ENCODE measurements at places on chromosomes 16 and 17. TPM values are rescaled to one million over a fixed set of nuclear protein-coding genes. Genes with fewer than 3 reads are reported as not detected.

DNA sequence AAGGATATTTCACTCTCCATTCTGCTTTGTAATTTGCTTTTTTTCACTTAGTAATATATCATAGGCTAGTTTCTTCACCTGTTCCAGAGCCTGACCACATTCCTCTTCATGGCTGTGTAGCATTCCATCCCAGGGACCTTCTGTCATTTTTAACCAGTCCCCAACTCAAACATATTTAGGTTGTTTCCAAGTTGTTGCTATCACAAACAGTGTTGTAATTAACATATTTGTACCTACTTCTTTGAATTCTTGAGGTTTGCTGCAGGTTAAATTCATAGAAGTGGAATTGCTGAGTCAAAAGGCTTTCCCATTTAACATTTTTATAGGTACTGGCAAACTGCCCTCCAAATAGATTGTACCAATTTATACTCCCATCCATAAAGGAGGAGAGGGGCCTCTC, 65.1 kb upstream of the MED9 start:
- no peaks in the 10 kb centered on the region for H3K36me3 ChIP-seq
- H3K27me3 ChIP-seq = peaks cover 3% of the 10 kb centered on the region
- DNase-seq = no peak
- no peak overlapping the region for H3K27ac ChIP-seq

Gene UBALD2
- 57.1 TPM for total RNA-seq

Gene CFAP97D1
- not detected for total RNA-seq

DNA sequence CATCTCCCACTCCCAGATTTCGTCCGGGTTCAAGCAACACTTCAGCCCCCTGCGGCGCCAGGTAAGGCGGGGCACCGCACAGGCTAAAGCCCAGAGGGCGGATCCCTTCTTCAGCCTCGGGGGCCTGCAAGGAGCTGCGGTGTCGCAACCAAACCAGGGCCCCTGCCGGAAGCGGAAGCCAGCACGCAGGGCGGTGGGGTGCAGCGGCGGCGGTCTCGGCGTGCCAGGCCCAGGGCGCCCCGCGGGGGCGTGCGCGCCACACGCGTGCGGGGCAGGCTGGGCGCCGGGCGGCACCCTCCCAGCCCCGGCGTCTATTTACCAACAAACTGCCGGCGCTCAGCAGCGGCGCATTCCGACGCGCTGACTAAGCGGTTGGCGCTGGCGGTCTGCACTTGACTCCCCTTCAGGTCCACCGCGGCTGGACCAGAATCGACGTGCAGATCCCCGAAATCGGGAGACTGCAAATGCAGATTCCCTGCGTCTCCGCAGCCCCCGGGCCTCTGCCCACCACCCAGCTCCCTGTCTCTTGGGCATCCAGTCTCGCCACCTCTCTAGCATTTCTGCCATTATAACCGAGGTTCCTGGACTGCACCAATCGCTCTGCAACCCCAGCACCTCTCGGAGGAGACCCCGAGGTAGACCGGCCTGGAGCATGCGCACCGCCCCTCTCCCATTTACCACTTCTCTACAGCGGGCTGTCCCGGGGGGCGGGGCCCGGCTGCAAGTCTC, 421 bp upstream of the DLX4 start:
- DNase-seq = peak; percentile 74
- no peaks in the 10 kb centered on the region for H3K36me3 ChIP-seq
- no peaks in the 10 kb centered on the region for H3K4me1 ChIP-seq
- H3K27me3 ChIP-seq = peaks cover 91% of the 10 kb centered on the region
- no peak overlapping the region for H3K27ac ChIP-seq

DNA sequence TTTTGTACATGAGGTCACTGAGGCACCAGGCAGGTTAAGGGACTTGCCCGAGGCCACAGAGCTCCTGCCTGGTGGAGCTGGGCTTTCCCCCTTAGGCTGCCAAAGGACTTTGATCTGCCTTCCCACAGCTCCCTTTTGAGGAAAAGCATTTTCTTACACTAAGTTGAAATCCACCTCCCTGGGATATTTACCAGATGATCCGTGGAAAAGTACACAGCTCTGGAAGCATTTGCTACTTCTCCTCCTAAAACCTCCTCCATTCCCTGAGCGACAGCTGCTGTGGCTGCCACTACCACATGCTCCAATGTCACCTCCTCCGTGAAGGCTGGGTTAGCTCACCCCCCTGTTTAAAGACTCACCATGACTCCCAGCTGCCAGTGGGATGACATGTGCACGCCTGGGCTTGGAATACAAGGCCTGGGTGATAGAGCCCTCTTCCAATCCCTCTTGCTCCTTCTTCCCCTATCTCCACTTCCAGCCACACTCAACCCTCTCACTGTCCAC, 1.2 kb upstream of the MPRIP start:
- peaks cover 17% of the 10 kb centered on the region for H3K4me1 ChIP-seq
- H3K27ac ChIP-seq = peak overlapping the region; percentile 72
- no peaks in the 10 kb centered on the region for H3K36me3 ChIP-seq

Gene RRAD
- total RNA-seq = 36.0 TPM

GRCh38 chr17:2383628-2384167, 17.2 kb downstream of the MNT start:
- no peak for DNase-seq
- H3K27me3 ChIP-seq = no peaks in the 10 kb centered on the region
- no peaks in the 10 kb centered on the region for H3K4me1 ChIP-seq
- H3K4me3 ChIP-seq = no peak overlapping the region

Data from lung (tissue), 17 donors.